ENCODE measurements at places on chromosomes 1 and 21.

DNA sequence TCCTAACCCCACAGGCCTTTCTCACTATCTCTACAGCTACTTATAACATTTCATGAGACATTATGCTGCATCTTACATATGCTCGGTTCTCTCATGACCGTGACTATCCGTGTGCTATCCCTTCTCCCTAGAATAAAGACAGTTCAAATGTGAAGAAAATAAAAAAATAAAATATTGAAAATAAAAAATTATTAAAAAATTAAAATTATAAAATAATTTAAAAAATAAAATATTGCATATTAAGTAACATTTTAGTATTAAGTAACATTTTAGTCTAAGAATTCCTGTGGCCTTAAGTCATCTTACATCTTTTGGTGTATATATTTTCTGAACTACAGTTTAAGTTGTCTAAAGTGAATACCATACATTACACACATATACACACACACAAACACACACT lies 415.5 kb downstream of the DPYD start:
- DNase-seq, result no peak

- DNase-seq, result no peak
Observed at GRCh38 chr1:32242341-32242851, 4.6 kb upstream of the FAM167B start.

DNA sequence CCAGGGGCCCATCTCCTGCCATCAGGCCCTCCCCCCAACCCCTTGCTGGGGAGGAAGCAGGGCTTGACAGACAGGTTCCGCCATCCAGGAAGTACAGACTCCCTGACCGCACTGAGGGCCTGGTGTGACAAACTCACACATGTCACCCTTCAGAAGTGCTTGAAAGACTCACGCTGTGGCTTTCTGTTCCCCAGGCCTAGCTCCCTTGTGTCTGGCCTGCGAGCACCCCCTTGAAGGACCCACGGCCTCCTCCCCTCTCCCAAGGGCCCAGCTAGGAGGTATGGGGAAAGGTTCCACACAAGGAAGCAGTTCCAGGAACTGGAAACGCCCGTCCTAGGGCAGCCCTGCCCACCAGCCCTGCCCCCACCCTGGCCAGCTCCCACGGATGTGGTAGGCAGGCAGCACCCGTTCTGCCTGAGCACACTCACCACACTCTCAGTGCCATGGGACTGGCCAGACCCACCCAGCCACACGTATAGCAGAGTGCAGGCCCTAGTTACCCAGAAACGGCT lies 26.7 kb downstream of the SLC2A1 start:
- DNase-seq, result no peak

GRCh38 chr21:28734522-28735175 lies 258.0 kb downstream of the LTN1 start:
- DNase-seq, result no peak

DNA sequence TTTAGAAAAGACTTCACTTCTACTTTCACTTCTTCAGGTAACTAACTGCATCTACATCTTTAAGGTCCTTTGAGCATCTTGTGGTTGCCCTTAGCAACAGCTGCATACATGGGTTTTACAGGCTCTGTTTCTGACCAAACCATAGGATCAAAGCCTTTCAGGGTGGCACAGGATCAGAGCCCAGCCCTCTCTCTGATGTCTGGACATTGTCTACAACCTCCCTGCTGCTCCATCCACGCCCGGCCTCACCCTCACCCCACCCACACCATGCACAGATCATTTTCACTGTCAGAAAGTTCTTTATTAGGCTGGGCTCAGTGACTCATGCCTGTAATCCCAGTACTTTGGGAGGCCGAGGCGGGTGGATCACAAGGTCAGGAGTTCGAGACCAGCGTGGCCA lies 5.2 kb downstream of the NCF2 start:
- no peak for DNase-seq

DNA sequence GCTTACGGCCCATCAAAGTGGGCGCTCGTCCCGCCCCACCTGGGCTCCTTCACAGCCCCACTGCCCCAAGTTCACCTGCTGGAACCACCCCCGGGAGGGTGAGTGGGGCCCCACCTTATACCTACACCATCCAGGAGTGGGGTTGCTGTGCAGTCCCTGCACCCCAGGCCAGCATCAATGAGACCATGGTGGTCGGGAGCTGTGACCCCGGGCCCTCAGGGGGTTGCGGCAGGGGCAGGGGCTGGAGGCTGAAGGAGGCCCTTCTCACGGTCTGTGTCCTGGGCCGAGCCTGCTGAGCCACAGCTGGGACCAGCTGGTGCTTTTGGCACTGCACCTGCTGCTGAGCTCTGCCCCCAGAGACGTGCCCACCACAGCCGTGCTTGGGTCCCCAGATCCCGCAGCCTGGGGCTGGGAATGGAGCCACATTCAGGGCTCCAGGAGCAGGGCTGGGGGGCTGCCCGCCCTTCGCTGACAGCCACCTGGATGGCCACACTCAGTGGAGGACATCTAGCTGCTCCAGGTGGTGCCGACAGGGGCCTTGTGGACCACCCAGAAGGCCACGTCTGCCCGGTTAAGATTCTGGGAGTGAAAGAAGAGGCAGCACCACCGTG lies 17.4 kb downstream of the ACTRT2 start:
- no peak for DNase-seq

DNA sequence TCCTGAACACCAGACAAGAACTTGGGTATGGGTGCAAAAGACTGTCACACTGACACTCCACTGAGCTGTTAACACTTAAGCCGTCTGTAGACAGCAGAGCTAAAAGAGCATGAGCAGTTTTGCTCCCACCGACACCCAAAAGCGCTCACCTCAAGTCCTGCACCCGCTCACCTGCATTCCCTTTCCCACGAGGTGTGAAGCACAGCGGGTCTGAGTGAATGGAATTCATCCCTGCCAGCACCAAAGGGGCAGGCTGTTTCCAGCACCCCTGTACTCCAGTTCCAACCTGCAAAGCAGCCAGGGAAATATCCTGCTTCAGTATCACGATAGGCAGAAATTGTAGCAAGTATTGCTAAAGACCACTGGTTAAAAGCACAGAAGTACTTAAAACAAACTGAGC lies 28.8 kb downstream of the KRTAP21-3 start:
- DNase-seq, result no peak

DNA sequence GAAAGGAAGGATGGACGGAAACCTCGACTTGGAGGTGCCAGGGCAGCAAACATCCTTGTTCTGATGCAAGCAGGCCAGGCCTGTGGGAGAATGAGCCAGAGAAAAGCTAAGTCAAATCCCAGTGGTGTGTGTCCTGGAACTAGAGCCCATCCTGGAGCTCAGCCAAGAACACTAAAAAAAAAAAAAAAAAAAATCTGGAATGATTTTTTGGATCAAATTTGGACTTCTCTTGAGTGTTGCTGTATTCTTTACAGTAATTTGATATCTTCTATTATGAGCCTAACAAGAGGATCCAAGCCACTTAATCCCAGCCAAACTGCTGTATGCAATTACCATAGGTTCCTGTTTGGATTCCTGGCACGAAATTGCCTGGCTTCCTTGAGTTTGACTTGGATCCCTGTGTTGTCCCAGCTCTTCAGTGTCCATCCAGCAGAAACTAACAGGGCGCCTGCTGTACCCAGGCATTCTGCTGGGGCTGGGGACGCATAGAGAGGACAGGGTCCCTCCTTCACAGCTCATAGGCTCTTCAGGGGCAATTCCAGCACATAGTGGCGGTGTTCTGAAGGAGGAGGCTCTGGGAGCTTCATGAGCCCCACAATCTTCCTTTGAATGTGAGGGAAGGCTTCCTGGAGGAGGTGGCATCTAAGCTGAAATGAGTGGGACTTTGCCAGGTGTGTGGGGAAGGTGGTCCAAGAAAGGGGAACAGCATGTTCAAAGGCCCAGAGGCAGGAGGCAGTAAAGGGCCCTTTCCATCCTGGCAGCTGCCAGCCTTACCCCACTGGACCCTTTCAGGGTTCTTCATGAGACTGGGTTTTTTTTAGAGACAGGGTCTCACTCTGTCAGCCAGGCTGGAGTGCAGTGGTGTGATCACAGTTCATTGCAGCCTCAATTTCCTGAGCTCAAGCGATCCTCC lies 24.7 kb downstream of the EPHX1 start:
- DNase-seq, result no peak

- DNase-seq, result no peak
Observed at GRCh38 chr1:10160907-10161490, 49.4 kb upstream of the KIF1B start.

GRCh38 chr1:2306151-2306978 lies 78.2 kb downstream of the SKI start:
- DNase-seq, result no peak

- no peak for DNase-seq
Observed at GRCh38 chr1:16226490-16227179, 10.3 kb downstream of the CPLANE2 start.

GRCh38 chr21:14243874-14244273 lies 27.9 kb downstream of the RBM11 start:
- DNase-seq, result no peak

DNA sequence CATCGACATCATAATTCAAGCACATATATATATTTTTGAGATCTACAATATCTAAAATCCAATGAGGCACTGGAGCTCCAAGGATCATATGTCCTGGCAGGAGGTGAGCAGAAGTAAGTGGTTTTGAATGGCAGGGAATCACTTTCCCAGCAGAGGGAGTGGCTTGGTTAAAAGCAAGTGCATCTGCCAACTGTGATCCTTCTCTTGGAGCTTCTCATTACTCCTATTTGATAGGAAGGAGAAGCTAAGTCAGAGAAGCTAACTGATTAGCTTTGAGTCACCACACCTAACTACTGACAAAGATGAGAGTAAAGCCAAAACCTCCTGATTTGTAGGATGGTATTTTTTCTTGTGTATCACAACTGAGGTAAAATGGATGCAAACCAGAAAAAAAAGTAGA lies 55.0 kb downstream of the ALG14 start:
- DNase-seq, result no peak

GRCh38 chr1:8396083-8396785 lies 78.3 kb downstream of the SLC45A1 start:
- DNase-seq, result no peak

GRCh38 chr1:231991231-231991630 lies 364.6 kb downstream of the DISC1 start:
- no peak for DNase-seq

DNA sequence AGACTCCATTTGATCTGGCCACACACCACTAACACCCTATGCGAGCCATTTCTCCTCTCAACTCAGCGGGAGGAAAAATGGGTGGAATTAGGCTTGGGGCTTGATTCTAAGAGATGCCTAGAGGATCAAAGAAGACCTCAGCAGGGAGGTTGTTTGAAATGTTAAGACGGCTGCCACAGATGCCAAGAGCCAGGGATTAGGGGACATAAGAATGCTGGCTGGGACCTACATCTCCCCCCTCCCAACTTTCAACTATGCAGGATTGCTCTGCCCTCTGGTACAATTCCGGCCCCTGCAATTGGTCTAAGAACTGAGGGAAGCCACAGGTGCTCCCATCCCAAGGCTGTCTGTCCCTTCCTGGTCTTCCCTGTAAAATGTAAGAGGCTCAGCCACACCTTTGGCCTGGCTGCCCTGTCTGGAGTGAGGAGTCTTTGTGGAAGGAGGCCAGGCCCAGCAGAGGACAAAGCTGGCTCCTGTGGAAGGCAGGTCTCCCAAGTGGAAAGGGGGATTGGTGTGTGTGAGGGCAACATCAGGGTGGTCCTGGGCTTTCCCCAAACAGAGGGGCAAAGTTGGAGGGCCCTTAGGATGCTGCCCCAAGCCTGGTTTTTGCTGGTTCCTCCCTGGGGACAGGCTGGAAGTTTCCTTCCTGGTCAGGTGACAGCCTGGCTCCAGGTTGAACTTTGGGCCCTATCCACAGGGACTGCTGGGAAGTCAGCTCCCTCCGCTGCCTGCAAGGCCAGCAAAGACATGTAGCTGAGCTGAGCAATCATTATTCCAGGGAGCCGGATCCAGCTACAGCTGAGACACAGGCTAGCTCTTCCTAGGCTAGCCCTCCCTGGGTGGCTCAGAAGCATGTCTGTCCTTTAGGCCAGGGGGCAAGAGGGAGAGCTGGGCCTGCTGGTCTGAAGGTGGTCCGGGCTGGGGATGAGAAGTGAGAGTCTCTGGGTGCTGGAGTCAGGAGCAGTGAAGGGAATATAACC lies 34.5 kb upstream of the SYNC start:
- DNase-seq, result no peak

GRCh38 chr1:63674238-63674864 lies 81.1 kb downstream of the PGM1 start:
- DNase-seq, result peak; percentile 55

GRCh38 chr1:88595355-88596002 lies 88.6 kb upstream of the PKN2 start:
- no peak for DNase-seq

- no peak for DNase-seq
Observed at GRCh38 chr1:178739285-178740045, 14.4 kb downstream of the RALGPS2 start.

DNA sequence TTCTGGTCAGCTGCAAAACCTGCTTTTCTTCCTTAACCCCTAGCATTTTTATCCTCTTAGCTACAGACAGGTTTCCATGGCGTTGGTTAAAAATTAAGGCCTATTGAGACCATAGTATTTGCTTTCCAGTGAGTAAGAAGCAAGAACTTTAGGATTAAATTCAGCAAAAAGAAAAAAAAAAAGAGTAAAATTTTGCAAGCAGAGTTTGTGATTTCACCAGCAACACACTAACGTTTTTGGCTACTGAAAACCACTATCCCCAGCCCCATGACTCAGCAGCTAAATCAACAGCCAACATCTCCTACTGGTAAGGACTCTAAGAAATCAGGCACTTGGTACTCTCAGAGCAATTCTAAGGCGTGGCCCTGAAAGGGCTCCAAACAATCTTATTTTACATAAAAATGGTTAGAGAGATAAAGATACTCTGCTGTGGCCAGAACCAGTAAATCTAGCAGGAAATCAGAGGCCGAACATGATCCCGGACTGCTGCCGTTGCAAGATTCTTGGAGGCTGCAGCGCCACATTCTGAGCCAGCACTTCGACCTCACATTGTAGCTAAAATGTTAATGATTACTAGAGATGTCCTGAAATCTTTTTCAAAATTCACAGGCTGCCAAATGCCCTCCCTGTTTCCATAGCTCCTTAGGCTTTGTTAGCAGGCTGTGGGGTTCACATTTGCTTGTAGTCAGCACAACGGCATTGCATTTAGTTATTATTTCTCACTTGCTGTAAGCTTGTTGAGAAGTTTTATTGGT lies 1.6 kb upstream of the ENO1 start:
- peak; percentile 76 for DNase-seq

DNA sequence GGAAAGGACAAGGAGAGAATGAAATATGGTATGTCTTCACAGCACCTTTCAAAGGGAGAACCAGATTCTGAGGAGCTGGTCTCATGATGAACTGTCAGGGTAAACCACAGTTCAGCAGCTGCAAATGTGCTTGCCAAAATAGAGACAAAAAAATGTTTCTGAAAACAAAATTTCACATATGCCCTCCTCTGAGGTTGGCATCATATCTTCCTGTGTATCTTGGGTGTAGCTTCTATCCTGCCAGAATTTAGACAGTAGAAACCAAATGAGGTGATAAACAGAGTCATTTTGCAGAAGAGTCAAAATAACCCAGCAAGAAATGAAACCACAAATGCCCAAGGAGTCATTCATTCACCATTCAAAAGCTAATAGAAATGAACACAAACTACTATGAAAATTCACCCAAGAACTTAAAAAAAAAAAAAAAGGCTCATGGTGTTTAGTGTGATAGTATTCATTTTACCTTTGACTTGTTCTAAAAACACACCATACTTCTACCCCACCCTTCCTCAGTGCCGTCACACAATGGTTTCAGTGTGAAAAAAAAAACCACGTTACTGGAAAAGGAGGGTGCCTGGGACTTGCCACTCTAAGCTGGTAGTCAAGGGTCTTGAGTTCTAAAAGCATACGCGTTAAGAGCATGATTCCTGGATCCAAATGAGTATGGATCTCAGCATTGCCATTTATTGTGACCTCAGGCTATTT lies 18.5 kb downstream of the SELL start:
- DNase-seq, result no peak

Measured in NCI-H460 (cell line).